Globus pallidus (tissue), 1 donor: ENCODE measurements at places on chromosomes 7 and 10.
A peak's percentile ranks its signal among the peaks of the same experiment; 100 is the strongest.

GRCh38 chr10:75530299-75530698 lies 98.9 kb downstream of the LRMDA start:
- DNase-seq, result no peak

DNA sequence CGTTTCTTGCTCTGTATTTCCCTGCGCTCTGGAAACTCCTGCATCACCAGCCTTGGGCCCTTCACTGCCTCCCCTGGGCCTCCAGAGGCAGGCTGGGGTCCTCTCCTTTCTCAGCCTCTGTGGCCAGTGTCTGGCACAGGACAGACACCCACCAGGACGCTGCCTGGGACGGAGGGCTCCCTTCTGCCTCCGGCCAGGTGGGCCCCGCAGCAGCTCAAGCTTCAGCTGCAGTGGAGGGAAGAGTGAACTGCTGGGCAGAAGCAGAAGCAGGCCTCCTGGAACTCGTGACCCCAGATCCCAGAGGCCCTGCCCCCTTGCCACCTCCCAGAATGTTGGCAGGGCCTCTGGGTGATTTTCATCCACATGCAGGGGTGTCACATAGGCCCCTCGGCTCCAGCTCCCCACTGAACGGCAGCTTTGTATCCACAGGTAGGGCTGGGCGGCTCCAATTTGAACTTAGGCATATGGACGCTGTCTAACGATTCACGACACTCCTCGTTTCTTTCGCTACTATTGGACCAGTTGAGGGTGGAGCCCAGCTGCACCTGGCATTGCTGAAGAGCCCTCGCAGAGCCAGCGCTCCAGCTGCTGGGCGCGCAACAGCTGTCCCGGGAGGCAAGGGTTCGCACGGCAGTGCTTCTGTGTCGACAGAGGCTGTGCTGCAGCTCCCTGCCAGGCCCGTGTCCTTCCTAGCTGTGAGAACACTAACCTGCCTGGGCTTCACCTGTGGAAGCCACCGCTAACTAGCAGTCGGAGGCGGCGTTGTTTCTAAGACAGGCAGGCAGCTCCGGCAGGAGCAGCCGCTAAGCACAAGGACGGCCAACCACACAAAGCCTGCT lies 18.4 kb upstream of the GPR146 start:
- no peak for DNase-seq

DNA sequence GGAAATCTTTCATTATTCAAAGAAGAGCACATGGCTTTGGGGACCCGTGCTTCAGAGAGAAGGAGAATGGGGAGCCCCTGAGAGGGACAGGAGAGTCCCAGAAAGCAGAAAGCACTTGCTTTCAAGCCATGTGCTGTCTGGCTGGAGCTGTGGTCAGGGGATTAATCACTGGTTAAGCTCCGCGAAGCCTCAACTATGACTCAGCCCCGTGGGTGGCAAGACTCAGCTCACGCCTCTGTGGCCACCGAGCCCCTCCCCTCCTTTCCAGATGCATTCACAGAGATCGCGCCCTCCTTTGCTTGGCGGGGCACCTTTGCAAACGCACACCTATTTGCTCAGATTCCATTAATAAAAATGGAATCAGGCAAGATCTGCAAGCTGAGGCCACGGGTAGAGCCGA lies 202.9 kb upstream of the TCERG1L start:
- no peak for DNase-seq

GRCh38 chr7:42071372-42072261 lies 165.4 kb downstream of the GLI3 start:
- no peak for DNase-seq

DNA sequence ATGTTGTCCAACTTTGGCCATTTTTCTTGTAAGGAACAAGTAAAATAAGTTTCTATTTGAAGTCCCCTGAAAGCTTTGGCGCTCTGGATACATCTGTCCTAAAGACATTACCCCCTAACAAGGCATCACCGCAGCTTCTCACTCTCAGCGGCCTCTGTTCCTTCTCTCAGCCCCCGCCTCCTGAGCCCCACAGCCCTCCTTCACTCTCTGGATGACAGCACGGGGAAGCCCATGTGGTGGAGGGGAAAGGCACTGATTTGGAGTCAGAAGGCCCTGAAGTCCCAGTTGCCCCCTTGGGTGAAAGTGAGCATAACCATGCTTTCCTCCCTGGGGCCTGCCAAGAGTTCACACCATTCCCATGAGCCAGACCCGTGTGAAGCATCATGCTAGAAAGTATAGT lies 4.6 kb downstream of the H2BK1 start:
- no peak for DNase-seq

DNA sequence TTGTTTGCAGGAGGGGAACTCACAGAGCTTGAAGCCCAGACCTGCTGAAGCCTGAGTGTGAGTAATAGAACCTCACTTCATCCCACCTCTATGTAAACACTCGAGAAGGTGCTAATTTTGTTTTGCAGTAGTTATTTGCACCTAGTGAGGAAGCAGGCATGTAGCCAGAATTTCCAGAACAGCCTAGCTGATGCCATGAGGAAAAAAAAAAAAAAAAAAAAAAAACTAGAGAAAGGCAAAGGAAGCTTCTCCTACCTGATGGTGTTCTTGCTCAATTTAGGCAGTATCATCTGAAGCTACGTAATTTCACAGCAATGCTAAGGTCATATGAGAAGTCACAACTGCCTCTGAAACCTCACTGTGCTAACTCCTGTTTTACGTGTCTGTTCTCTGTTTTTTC lies 13.6 kb upstream of the GPR37 start:
- no peak for DNase-seq

DNA sequence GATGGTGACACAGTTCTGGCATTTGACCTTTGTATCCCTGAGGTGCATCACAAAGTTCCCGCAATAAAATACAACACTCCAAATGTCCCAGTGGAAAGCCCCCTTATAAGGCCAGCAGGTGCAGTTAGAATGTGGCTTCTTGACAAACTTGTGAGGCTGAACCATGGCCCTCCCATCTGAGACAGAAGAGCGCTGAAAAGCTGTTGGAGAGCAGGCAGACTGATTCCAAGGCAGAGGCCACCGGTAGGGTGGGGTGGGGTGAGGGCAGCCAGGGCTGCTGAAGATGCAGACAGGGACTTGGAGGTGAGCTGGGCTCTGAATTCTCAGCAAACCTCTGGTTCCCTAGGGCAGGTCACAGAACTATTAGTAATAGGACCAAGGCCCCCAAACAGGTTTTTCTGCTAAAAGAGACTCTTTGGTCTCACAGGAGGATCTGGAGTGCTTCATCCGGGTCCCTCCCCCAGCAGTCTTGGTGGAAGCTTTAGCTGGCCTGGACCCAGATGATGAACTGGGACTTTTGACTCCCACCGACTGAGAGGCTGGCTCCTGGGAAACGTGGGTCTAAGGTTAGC lies 15.6 kb upstream of the CHST3 start:
- DNase-seq, result no peak

DNA sequence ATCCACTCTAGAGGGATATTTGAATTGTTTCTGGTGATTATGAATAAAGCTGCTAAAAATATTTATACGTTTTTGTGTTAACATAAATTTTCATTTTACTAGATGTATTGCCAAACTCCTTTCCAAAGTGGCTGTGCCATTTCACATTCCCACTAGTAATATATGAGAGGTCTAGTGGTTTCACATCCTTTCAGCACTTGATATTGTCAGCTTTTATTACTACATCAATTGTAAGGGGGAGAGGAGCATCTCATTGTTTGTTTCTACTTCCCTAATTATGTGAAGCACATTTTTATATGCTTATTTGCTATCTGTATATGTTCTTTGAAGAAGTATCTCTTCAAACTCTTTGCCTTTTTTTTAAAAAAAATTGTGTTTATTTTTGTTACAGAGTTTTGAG lies 184.5 kb downstream of the ADK start:
- DNase-seq, result no peak

- no peak for DNase-seq
These were observed 79.0 kb upstream of the SEMA3C start for GRCh38 chr7:80997841-80998240.

DNA sequence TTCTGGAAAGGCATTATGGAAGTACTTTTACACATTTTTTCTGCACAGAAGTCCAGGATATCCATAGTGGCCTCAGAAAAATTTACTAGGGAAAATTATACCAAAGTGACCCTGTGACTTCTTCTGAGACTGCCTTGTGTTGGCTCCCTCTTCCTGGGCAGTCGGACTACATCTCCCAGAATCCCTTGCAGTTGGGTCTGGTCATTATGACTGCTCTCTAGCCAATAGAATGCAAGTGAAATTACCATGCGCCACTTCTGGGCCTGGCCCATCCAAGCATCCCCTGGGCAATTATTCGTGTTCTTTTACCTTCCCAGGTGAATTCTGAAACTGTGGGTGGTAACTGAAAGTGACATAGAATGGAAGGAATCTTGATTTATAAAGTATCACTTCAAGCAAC lies 430.9 kb downstream of the ACTR3B start:
- DNase-seq, result peak; percentile 2

GRCh38 chr10:75736151-75736640 lies 304.8 kb downstream of the LRMDA start:
- no peak for DNase-seq

DNA sequence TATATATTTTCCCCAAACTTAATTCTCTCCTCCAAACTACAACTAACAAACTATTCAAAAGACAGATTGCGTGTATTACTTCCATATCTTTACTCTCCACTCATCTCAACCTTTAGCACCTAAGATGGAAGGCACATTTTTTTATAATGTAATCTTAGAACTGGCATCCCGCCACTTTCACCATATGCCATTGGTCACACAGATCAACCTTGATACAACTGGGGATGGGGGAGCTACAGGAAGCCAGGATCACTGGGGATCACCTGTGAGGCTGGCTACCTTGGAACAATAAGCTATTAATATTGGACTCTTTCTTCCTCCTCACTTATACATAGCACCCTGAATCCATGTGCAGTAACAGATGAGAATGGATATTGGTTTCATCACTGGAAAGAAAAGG lies 469.6 kb upstream of the LRRN3 start:
- DNase-seq, result no peak

GRCh38 chr10:13703997-13704536 lies 117.3 kb downstream of the PRPF18 start:
- no peak for DNase-seq

DNA sequence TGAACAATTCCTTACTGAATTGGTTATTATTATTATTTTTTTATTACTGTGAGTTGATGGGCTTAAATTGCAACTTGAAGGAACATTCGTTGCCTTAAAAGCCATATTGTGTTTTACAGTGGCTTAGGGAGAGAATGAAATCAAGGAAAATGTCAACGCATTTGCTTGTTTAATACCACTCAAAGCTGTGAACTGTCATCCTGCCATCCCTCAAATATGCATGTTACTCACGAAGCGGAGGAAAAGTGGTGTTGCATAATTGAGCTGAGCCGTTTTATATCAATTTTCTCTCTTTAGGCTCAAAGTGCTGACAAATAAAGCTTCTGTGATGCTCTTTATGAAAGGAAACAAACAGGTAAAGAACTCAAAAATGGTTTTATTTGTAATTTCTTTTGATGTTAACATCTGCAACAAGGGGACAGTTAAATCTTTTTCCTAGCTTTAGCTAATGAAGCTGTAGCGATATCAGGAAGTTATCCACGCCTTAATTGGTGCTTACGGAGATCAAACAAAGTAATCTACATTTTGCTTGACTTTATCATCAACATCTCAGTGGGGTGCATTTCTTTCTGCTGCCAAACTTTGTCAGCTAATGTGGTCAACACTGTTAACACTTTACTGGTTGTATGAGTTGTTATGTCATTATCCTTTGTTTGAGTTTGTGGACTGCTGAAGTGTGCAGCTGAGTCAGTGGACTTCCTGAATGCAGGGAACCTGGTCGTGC lies 33.1 kb downstream of the GLRX3 start:
- DNase-seq, result no peak

DNA sequence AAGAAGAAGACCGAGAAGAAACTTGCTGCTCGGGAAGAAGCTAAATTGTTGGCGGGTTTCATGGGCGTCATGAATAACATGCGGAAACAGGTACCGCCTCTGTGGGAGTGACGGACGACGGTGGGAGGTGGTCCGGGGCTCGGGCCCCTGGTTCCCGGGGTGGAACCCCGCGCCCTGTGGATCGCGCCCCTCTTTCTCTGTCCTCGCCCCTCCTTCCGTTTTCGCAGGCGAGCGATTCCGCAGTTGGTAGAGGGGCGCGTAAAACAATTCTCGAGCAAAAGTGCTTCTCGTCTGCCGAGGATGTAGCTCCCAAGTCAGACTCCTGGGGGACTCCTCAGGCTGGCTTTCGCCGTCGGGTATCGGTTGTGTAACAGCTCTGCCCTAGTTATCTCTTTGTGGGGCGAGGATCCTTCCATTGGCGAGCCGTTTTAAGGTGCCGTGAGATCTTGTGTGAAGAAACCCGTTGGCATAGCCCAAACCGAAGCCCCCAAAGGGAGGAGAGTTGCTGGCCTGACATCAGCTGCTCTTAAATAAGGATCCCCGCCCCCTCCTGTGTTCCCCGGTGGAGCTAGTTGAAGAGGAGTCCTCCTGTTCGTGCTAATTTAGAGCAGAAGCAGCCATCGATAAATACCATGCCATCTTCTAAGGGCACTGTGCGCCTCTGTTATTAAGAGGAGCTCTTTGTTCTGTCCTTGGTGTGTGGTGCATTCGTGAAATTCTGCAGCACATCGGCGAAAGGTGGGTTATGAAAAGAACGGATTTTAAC lies 655 bp downstream of the KLHL7 start:
- peak; percentile 57 for DNase-seq

DNA sequence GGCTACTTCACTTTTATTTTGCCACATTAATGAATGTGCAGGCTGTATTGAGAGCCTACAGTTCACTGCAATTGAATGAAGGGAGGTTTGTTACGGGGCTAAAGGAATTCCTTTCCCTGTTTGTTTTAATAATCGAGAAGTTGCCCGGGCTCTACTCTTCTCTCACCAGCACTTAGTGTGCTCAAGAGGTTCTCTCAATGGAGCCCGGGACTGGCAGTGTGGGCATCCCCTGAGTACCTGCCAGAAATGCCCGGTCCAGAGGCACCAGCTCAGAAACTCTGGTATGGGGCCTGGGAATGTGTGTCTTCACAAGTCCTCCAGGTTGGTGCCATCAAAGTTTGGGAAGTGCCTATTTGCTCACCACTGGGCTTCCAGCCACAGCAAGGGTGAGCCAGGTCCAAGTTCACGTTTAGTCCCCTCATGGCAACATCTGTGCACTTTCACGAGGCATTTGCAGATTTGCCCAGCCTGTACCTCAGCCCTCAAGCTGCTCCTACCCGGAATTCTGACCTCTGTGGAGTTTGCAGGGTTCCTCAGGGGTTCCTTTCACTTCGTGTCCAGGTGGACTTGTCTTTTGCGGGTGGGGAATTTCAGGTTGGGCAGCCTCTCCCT lies 622.4 kb downstream of the SDK1 start:
- DNase-seq, result no peak

DNA sequence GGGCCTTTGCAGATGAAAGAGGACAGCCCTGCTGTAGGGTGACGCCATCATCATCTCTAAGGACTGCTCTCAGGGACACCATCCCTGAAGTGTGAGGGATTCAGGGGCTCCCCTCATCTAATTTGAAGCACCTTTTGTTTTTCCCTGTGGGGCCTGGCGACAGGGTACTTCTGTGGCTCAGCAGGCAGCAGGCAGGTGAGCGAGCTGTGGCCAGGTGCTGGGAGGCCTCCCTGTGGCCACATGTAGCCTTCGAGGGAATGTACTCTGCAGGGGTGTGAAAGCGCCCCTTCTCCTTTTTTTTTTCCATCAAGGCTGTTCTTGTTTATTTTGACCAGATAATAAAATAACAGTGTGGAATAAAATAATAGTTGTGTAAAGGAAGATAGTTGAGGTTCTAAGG lies 118.2 kb upstream of the DPP6 start:
- no peak for DNase-seq
